Stimulated activated CD8-positive, alpha-beta memory T cell treated with anti-CD3 and anti-CD28 coated beads, Interleukin-2, amount 100 ng/mL, for 1 hour (primary cell): ENCODE measurements at places on chromosomes 11 and 22.

DNA sequence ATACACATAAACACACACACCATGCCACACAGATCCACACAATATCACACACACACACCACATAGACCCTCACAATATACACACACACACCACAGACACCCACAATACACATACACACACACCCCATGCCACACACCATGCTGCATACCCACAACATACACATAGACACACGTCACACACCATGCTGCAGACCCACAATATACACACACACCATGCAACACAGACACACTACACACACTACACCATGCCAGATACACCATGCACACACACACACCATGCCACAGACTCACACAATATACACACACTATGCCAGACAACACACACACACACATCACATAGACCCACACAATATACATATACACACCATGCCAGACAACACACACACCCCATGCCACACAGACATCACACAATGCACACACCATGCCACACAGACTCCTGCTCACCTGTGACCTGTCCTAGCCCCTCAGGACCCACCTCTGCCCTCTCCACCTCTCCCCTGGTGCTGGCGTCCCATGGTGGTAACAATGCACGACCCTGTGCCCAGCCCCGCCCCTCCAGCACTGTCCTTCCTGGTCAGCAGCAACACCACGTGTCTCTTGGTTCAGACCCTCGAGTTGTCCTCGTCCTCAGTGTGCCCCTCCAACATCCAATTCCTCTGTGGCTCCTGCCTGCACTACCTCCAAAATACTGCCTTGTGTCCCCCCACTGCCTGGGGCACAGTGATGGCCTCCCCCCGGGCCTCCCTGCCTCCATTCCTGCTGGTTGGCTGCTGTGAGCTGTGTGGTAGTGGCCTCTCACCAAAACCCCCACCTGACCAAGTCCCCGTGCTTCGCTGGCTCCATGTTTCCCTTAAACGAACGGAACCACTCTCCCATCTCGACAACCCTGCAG is 23.7 kb upstream of the RFPL3 start:
- DNase-seq = no peak

DNA sequence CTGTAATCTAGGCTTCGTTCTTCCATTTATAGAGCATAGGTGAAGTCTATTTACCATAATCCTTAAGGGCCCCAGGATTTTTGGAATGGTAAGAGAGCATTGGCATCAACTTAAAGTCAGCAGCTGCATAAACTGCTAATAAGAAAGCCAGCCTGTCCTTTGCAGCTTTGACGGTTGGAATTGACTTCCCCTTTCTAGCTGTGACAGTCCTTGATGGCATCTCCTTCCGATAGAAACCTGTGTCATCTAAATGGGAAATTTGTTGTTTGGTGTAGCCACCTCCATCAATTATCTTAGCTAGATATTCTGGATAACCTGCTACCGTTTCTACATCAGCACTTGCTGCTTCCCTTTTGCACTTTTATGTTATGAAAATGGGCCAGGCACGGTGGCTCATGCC is 58.0 kb upstream of the GLYATL1B start:
- DNase-seq = no peak

- DNase-seq = no peak
These were observed 28.0 kb downstream of the MYBPC3 start for GRCh38 chr11:47324520-47324919.

DNA sequence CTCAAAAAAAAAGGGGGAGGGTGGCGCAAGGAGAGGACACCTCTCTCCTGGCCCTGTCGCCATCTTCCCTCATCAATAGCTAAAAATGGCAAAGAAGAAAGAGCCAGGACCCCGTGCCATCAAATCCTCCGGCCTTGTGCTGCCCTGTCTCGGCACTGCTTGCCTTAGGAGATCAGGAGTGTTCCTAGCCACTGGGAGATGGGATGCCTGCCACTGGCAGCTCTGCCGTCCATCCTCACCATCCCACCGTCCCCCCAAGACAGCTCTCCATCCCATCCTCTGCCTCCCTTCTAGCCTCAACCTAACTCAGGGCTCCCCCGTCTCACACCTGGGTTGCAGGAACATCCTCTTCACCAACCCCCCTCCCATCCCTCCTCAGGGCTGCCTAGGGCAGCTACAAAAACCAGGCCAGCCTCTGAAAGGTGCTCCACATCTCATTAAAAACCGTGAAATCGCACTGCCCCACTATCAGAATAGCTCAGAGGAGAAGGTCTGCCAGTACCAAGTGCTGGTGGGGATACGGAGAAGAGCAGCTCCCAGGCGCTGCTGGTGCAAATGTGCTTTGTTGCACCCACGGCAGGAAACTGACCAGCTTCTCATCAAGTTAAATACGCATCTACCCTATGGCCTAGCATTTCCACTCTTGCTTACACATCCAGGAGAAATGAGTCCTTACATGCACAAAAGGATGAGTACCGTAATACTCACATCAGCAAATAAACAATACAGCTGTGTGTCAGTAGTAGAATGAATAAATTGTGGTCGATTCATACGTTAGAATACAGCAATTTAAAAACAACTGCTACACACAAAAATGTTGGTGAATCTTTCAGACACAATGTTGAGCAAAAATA is 31.7 kb upstream of the GCAT start:
- DNase-seq = no peak

GRCh38 chr11:19746086-19746485 is 33.4 kb downstream of the NAV2 start:
- DNase-seq = no peak

GRCh38 chr11:93572621-93573020 is 29.4 kb upstream of the SMCO4 start:
- no peak for DNase-seq

DNA sequence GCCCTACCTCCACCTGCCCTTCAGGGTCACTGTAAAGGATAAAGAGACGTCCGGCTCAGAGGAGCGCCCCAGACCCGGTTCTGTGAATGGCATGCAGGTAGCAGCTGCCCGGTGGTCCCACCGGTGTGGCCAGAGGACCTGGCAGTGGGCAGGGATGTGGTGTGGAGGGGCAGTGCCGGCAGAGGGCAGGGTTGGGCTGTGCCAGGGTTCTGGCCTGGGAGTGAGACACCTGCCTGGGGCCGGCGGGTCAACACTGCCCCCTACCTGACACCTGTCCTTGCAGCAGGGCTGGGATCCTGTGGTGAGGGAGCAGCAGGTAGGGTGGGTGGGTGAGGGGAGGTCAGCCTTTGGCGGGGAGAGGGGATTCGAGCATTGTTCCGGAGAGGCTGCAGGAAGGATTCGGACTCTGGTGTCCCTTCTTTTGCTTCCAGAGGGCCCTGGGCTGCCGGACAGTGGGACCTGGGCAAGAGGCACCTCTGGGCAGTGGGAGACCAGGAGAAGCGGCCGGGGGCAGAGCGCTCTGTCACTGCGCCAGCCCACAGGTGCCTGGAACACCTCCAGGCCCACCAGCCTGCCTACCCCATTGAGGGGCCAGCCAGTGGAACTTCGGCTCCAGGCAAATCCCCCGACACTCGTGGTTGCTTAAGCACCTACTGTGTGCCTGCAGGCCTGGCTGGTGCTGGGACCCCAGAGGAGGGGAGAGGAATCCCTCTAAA is 1.6 kb upstream of the PHLDA2 start:
- DNase-seq = no peak

DNA sequence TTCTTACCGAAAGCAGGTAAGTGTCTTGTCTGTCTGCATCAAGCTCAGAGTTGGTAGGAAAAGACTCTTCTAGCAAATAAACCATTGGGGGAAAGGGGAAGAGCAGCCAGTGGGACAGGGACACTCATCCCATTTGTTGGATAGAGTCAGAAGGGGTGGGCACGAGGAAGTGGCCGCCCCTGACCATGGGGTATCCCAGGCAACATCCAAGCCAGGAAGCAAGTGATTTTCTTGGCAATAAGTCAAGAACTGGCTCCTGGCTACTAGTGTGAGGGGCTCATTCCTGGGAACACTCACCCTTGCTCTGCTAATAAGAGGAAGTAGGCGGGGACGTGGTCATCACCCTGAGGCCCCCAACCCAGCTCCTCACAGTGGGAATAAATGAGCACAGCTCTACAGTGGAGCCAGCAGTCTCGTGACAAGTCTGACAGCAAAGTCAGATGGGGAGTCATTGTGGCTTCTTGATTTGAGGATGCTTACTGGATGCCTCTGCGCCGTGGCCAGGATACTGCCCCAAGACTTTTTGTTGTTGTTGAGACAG is 6.7 kb downstream of the SLC25A18 start:
- DNase-seq = no peak

- no peak for DNase-seq
These were observed 43.8 kb upstream of the API5 start for GRCh38 chr11:43267856-43268580.

GRCh38 chr22:19805821-19806212 is 45.2 kb downstream of the TBX1 start:
- no peak for DNase-seq

- no peak for DNase-seq
These were observed 4.4 kb downstream of the EXPH5 start for GRCh38 chr11:108589136-108589535.

GRCh38 chr11:39990421-39990831 is 1469.0 kb downstream of the LRRC4C start:
- no peak for DNase-seq

DNA sequence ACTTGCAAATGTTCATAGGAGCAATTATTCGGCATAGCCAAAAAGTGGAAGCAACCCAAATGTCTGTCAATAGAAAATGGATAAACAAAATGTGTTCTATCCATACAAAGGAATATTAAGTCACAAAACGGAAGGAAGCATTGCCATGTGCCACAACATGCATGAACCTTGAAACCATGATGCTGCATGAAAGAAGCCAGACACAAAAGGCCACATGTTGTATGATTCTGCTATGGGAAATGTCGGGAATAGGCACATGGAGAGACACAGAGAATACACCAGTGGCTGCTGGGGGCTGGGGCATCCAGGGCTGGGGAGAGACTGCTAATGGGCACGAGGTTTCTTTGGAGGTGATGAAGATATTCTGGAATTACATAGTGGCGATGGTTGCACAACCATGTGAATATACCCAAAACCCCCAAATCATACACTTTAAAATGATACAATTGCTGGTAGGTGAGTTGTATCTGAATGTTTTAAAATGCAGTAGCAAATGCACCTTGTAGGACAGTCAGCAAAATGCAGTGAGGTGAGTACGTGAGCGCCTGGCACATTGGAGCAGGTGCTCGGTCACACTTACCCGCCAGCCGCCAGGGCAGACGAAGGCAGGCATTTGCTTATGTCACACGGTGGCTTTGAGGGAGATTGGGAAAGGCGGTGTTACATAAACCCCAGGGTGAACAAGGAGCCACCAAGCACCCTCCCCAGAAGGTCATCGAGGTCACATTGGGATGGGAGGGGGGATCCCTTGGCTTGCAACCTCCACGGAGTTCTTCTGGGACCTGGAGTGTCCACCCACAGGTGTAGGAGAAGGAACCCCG is 6.3 kb upstream of the OSM start:
- DNase-seq = no peak

GRCh38 chr22:20354238-20354975 is 34.5 kb upstream of the DGCR6L start:
- DNase-seq = no peak

DNA sequence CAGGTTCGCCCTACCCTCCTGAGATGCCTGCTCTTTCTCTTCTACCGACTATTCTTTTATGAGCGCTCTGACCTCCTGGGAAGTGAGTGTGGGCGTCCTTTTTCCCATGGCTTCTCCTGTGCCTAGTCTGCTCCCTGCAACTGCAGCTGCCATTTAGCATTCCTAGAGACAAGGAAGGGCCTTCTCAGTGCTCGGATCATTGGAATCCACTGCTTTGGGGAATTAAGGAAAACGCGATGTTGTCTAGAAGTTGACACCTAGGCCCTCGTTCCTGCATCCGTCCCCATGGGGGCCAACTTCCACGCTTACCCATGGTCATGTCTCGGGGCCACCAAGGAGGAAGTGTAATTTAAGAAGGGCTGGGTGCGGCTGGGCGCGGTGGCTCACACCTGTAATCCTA is 95.4 kb downstream of the BCR start:
- no peak for DNase-seq

DNA sequence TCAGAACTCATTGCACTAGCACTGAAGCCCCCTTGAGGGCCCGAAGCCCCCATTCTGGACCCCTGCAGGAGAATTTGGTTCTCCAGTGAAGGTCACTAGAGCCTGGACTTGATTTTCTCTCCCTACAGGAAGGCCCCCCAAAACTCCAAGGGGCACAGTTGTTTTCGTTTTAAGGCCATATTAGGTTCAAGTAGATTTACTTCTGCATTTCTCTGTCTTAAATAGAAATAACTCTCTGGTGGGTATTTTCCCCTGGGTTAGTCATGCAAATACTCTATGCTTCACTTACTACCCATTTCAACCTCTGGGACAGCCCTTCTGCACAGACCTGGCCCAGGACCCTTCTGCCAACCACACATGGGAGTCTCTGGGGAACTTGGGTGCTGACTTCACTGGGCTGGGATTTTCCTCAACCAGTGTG is 41.6 kb downstream of the WEE1 start:
- no peak for DNase-seq

- DNase-seq = no peak
These were observed 1.8 kb upstream of the THY1 start for GRCh38 chr11:119424775-119425174.

DNA sequence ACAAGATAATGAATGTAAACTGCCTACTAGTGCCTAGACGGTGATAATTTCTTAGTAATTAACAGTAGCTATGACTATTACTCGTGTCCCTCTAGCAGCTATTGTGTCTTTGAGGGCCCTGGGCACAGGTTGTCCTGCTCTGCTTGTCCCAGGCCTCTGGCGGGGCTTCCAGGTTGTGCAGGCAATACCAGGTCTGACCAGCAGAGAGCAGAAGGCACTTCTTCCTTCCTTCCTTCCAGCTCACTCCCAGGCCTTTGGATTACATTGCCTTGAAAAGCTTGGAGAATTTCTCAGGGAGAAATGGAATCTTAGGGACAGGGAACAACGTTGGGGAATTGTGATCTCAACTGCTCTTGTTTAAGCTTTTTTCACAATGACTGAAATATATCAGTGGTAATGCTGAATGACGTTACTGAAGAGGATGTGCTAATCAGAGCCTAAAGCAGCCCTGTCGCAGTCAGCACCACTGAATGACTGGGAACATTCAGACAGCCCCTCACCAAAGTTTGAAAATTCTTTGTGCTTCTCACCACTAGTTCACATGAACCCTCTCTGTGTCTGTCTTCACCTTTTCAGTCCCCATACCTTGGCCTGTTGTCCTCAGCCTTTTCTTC is 8.4 kb upstream of the CCKBR start:
- no peak for DNase-seq

GRCh38 chr22:45296628-45297297 is 12.0 kb downstream of the UPK3A start:
- DNase-seq = no peak

DNA sequence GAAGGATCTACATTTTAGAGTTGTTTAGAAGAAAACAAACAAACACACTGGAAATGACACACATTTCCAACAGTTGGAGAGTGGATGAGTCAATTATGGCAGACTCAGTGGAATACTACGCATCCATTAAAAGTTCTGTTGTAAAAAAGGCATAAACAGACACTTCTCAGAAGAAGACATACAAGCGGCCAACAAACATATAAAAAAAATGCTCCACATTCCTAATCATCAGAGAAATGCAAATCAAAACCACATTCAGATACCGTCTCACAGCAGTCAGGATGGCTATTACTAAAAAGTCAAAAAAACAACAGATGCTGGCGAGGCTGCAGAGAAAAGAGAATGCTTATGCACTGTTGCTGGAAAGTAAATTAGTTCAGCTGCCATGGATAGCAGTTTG is 298.2 kb downstream of the DDX10 start:
- no peak for DNase-seq

GRCh38 chr22:36021606-36022153 is 6.9 kb downstream of the RBFOX2 start:
- DNase-seq = no peak

GRCh38 chr11:109798521-109798920 is 294.7 kb upstream of the ZC3H12C start:
- DNase-seq = no peak

- DNase-seq = no peak
These were observed 23.2 kb upstream of the FLI1 start for GRCh38 chr11:128670631-128671030.
